ENCODE measurements at places on chromosomes 2 and 18.

GRCh38 chr2:98084869-98085238, 2.1 kb upstream of the VWA3B start:
- no peak for DNase-seq

DNA sequence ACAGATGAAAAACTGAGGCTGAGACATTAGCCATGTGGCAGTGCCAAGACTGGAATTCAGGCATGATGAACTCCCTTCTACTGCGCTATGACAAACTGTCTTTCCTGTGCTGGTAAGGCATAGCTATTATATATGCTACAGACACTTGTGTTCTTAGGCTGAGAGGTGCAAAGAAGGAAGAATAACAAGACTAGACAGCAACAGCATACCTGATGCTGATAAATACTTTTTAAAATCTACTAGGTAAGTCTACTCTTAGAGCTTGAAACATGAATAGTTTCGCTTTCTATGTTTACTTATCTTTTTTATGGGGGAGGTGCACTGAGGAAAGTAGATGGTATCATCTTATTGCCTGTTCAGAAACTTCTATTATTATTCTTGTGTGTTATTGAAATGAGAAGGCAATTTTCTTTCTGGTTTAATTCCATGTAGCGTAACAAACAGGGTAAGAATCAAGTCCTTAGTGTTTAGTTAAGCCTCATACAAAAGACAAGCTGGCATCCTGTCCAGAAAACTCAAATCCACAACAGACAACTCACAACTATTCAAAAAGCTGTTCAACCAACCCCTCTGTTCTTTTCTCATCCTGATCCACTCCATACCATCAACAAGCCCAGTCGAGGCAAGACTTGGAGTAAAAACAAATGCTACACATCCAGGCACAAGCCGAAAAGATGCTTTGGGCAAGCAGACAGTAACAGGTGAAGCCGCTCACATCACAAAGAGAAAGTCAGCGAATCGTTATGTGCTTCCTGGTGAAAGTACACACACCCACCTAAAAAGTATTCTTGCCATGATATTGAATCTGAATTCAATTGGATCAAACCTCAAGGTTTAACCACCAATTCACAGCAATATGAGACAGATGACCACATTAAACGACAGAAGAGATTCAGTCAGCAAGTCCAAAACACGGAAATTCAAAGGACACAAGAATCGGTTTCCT, 1.5 kb downstream of the TTC32 start:
- no peak for DNase-seq

GRCh38 chr2:215461836-215462532, 26.1 kb upstream of the FN1 start:
- no peak for DNase-seq

- DNase-seq, result no peak
Measured at GRCh38 chr2:84906108-84906899, 848 bp downstream of the TMSB10 start.

DNA sequence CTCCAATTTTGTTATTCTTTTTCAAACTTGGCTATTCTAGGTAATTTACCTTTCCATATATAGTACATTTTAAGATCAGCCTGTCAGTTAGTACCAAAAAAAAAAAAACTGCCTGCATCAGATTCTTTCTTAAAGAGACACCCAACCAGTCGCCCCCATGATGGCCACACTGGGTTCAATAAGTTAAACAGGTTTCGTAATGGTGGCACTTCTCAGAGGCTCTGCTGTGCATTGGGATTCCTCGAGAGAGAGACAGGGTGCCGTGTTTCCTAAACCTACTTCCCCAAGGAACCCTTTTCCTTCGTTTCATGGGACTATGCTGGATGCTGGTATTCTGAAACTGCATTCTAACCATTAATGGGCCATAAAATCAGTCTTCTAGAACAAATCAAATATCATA, 37.4 kb downstream of the MYO7B start:
- no peak for DNase-seq

GRCh38 chr2:223545830-223546229, 56.3 kb downstream of the SCG2 start:
- DNase-seq, result no peak

GRCh38 chr2:41622301-41622700, 425.5 kb upstream of the PKDCC start:
- DNase-seq, result no peak

DNA sequence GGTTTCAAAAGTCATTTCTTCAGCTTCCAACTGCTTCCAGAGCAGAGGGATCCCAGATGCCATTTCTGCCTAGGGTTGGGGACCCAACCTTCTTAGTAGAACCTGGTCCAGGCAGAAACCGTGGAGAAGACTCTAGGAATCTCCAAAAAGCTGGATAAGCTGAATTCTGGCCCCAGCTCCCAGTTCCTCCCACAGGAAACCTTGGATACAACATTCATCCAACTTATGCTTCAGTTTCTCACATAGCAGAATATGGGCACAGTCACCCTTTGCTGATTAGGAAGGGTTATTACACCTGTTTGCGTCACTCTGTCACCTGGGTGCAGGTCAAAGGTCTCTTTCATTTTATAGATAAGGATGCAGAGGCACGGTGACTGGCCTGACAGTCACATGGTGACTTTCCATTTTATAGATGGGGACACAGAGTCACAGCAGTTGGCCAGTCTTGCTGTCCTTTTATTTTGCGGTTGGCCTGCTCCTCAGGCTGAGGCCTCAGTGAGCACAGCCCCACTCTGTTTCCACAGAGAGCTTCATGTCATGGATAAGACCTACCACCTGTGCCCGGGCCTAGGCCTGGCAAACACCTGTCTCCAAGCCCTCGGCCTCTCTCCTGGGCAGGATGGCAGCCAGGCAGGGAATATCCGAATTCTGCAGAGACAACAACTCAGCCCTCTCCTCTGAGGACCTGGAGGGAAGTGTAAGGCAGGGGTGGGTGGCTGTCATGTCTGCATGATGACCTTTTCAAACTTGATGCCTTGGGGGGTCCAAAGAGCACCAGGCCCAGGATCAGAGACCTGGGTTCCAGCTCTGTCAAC, 148.8 kb downstream of the SMAD7 start:
- DNase-seq, result no peak

DNA sequence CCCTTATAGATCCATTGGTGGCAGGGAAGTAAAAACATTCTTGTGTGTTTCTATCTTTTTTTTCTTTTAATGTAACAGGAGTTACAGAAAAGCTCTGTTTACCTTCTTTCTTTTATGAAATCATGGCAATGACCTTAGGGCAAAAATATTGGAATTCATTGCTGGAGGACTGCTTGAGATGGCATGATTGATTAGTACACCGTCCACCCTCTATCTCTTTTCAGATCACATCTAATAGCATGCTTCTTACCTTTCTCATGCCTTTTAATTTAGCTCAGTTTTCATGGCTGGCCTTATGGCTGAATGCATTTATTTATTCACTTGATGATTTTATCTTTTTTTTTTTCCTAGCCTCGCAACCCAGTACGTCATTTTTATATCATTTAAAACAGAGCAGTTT, 177.6 kb upstream of the CDH20 start:
- no peak for DNase-seq

DNA sequence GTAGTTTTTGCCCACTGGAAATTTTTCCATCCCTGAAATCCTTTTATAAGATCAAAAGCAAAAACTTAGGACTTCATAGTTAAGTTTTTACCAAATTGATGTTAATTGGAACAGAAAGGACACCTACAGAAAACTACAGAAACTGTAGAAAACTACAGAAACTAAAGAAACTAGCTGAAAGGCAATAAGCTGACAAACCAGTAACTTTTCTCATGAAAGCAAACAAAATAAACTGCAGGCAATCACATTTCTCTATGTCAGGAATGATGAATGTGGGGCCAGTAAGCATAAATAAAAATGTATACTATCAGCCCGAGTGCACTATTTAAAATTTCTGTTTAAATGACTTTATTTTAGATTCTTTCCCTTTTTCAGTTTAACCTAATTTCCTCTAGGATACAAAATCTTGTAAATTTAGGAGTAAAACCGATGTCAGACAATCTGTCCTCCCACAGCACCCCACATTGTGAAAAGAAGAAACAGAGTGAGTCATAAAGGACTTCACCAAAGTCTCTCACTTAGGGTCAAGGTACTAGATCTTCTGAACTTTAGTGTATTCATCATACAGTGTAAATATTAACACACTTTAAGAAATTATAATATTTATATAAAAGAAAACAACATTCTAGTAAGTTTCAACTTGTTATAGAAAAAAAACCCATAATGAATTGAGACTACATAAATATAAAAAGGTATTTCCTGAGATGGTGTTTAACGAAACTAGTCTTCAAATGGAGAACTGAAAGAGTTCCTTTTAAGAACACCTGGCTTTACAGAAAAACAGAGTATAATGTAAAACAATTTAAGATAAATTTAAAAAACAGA, 46.6 kb downstream of the USP40 start:
- no peak for DNase-seq

All from GM04504 (cell line).